ENCODE measurements at places on chromosomes 7 and 10.

- no peak for DNase-seq
Measured at GRCh38 chr7:34332006-34332405, 326.0 kb upstream of the NPSR1 start.

DNA sequence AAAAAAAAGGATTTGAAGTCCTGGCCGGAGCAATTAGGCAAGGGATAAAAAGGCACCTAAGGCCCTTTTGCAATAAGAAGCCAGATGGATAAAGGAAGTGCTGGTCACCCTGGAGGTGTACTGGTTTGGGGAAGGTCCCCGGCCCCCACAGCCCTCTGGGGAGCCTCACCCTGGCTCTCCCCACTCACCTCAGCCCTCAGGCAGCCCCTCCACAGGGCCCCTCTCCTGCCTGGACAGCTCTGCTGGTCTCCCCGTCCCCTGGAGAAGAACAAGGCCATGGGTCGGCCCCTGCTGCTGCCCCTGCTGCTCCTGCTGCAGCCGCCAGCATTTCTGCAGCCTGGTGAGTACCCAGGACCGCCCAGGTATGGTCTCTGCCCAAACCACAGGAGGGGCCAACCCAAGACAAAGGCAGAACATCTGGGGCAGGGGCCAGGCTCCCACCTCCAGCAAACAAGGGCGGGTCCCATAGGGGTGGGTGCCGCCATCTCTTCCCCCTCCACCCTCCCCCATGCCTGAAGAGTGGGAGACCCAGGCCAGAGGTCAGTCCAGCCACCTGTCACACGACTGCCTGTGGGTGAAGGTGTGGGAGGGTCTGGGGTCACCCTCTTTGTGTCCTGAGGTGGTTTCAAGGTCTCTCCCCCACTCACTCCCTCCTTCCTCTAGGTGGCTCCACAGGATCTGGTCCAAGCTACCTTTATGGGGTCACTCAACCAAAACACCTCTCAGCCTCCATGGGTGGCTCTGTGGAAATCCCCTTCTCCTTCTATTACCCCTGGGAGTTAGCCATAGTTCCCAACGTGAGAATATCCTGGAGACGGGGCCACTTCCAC is at the start of gene PILRB:
Gene PILRB (plus strand): TSS at position 91 of the 830 bp plus-strand sequence. CDS start 186 bp downstream, at position 277.
- no peak for DNase-seq

GRCh38 chr7:41816111-41816510 is 113.2 kb upstream of the INHBA start:
- DNase-seq = peak; percentile 4

DNA sequence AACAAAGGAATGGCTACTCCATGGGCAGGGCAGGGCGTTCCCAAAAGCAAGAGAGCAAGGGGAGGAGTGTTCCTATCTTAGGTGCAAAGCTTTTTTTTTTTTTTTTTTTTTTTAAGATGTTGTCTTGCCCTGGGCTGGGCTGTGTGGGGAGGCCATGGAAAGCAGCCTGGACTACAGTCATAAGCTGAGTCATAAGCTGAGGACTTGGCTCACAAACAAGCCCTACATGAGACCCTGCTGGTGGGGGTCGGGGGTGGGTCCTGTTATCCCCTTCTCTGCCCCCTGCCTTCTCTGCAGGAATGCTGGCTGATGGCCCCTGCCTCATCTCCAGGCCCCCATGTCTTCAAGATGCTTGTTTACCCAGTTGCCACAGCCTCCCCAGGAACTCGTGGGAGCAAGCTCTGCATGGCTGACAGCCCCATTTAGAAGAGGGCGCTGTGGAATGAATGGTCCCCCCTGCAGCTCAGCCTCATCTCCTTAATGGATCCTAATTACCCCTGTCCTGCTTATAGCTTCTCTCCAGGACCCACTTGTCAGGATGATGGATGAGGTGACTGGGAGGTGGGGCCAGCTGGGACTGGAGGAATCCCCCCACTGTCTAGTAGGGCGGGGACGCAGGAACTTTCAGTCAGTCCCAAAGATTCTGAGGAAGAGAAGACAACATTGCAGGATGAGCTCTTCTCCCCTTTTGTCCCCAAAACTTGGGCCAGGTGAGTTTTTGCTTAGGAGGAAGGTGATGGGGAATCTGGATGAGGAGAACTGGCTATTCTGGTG is 340.8 kb upstream of the PODXL start:
- no peak for DNase-seq

GRCh38 chr10:47257396-47258120 is 42.4 kb upstream of the GDF10 start:
- peak; percentile 67 for DNase-seq

DNA sequence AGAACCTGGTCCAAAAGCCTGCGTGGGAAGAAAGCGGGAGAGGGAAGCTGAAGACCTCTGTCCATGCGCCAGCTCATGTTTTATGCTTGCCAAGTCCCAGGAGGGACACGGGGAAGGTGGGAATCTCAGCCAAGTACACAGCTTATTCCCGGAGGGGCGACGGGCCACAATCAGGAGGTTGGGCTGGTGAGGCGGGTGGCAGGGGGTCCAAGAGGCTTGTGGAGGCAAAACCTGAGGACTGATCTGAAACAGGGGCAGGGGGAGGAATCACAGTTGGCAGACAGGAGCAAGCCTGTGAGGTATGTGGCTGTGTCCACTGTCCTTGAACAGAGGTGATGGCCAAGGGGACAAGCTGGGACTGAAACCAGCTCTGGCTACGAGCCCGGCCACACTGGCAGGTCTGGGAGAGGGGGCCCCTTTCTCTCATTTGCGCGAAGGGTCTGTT is 38.0 kb upstream of the LEP start:
- DNase-seq = no peak

- DNase-seq = no peak
Measured at GRCh38 chr10:91167406-91167805, 53.1 kb upstream of the PCGF5 start.

DNA sequence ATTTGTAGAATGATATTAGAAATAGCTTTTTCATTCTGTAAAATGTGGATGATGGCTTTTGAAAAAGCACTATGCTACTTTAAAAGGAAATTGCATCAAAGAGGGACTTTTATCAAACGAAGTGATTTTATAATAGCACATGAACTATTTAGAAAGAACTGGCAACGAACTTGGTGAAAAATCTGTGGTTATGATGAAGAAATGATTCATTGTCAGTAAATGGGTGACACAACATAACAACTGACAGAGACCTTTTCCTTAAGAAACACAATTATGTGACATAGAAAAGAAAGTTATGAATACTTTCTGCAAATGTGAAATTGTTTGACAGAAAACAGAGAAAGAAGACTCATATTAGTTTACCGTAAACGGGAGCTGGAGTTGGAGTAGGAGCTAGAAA is 60.7 kb upstream of the LAMB4 start:
- no peak for DNase-seq

- DNase-seq = no peak
Measured at GRCh38 chr10:47457826-47458225, 26.1 kb downstream of the ANXA8 start.

DNA sequence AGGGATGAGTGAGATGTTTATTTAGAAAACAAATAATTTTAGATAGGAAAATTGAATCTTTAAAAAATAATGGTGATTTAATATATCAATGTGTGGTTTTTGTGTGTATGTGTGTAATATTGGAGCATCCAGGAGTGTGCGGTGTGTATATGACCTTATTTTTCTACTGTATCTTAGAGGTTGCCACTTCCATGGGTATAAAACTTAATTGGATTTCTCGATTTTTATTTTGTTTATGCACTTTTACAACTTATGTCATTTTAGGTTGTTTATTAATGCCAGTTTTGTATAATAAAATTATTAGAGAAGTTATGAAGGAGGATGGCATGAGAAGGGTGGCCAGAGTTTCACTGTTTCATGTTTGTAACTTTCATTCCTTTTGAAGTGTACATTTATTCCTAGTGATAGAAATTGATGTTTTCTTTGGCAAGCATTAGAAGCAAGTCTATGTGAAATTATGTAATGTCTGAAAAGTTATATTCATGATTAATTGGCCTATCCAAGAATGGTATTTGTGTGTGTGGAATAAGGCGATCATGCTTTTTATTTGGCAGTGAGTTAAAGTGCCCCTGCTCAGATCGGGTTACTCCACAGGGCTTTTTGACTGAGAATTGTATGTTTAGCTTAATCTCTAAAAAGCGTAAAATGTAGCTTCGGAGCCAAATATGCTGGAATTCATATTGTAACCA is 110.3 kb downstream of the KAT6B start:
- DNase-seq = no peak

DNA sequence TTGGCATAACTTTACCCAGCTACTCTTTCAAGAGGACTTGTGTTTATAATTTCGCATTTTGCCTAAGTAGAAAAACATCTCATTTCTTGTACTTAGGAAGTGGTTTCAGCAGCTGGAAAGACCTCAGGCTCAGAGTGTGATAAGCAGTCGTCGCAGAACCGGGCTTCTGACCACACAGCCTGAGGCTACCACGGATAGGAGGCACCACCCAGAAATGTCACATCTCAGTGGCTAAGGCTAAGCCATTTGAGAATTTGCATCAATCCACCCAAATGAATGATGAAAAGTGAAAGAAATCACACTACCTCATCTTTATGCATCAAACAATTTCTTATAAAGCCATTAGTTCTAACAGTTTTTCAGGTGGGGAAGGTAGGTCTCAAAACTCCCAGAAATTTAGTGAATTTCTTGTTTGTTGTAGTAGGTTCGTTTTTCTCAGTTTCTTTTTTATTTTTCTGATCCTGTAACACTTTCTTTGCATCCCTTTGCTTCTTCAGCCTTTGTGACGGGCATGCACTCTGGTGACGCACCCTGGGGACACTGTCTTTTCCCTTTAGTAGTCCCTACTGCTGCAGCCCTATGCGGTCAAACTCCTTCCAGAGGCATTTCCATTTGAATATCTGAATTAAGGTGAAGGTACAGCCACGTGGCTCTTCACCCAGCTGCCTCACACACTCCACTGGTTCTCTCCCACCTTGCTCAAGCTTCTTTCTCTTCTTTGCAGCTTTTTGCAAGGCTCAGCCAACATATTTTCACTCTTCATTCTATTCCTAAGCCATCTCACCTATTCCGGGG is 68.5 kb downstream of the MAP3K8 start:
- DNase-seq = peak; percentile 65

- no peak for DNase-seq
Measured at GRCh38 chr7:115356139-115356746, 434.3 kb downstream of the MDFIC start.

DNA sequence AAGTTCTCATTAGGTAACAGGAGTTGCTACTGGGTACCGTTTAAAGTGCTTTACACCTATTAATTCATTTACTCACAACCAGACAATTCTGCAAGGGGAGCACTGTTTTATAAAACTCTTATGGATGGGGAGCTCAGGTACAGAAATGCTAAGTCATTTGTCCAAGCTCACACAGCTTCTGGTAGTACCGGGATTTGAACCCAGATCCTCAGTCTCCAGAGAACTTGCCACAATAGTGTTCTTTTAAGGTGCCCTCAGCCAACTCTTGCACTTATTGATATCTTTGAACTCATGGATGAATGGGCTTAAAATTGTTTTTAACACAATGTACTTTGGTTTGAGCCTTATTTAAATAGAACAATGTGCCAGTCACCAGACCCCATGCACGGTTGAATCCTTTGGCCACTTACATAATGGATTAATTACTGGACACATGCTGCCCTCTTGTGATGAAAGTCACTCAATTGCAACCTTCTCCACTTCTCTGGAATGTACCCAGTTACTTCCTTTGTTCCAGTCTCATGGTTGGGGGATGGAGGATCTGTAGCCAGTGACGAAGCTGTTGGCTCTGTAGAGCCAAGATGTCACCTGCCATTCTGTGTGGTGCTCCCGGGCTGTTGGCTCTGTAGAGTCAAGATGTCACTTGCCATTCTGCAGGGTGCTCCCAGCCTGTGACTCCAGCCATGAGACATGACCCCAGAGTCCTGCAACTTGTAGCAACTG is 65.6 kb downstream of the NOD1 start:
- DNase-seq = peak; percentile 58

GRCh38 chr7:117281562-117281961 is 41.3 kb downstream of the WNT2 start:
- no peak for DNase-seq

- no peak for DNase-seq
Measured at GRCh38 chr10:94349327-94349726, 13.4 kb downstream of the NOC3L start.

DNA sequence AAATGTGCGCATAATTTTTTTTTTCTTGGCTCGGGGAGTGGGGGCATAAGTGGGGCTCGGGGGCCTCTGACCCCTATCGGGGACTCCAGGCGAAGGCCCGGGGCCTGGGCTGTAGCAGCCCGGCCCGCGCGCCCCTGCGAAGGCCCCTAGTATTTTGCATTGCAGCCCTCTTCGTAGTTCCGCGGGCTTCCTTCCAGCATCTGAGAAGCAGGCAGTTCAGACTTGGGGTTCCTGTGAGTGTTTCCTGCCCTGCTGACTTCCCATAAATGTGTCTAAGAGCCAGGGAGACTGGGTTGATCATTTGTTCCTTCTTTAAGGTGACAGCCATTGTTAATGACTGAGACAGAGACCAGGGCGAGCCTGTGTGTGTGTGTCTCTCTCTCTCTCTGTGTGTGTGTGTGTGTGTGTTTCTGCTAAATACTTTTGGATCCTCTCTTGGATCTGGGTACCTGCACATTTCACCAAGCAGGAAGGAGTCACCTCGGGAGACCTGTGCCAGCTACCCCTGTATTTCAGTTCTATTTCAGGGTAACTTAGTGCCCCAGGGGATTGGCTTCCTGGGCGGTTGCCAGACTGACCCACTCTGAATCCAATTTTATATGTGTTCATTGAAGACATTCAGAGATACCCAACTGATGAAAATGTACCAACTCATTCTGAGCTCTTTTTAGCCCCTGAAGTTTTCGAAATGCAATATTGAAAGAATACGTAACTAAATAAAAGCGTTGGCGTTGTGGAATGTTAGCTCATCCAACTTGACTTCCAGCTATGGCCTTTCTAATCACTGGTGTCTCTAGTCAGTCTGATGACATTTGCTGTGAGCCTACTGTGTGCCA is 805 bp downstream of the MSRB2 start:
- peak; percentile 40 for DNase-seq

DNA sequence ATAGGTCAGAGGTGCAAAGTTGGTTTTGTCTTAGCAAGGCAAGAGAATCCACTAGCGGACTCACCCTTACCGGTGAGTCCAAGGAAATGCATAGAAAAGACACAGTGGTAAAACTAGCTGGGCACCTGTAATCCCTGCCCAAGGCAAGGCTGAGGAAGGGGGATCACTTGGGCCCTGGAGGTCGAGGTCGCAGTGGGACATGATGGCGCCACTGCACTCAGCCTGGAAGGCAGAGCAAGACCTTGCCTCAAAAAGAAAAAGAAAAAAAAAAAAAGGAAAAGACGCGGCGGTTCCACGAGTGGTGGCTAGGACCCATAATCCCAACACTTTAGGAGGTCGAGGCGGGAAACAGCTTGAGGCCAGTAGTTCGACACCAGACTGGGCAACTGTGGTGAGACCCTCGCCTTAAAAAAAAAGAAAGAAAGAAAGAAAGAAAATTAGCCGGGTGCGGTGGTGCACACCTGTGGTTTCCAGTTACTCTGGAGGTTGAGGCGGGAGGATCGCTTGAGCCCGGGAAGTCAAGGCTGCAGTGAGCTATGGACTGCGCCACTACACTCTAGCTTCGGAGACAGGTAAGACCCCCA is 820 bp upstream of the OTUD1 start:
- DNase-seq = no peak

GRCh38 chr7:69211336-69211735 is 386.9 kb upstream of the AUTS2 start:
- no peak for DNase-seq

- no peak for DNase-seq
Measured at GRCh38 chr7:107999779-108000560, 3.0 kb downstream of the LAMB1 start.

Measured in CD4-positive, alpha-beta T cell treated with Interleukin-17A for 1 hour (primary cell).